ENCODE measurements at places on chromosomes 3 and 15.

DNA sequence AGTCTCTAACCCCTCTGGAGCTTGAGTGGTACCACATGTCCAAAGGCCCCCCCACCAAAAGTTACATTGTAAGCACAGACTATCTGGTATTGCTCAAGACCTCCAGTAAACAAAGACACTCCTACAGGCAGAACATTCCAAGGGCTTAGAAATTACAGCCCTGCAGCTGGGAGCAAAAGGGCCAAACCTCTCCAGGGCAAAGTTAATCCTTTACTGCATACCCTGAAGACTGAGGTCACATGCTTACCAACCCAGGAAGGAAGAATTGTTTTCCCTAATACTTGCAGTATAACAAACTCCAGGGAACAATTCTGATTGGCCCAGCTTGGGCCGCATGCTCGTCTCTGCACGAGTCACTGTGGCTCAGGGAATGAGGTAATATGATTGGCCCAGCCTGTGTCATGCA is 266.1 kb upstream of the NR2F2 start:
- no peak for DNase-seq

- no peak for DNase-seq
These were observed 143.6 kb downstream of the USP13 start for GRCh38 chr3:179796421-179796820.

GRCh38 chr3:16072420-16073110 is 101.9 kb upstream of the GALNT15 start:
- DNase-seq: no peak

GRCh38 chr3:43581343-43581742 is 40.5 kb downstream of the ANO10 start:
- no peak for DNase-seq

DNA sequence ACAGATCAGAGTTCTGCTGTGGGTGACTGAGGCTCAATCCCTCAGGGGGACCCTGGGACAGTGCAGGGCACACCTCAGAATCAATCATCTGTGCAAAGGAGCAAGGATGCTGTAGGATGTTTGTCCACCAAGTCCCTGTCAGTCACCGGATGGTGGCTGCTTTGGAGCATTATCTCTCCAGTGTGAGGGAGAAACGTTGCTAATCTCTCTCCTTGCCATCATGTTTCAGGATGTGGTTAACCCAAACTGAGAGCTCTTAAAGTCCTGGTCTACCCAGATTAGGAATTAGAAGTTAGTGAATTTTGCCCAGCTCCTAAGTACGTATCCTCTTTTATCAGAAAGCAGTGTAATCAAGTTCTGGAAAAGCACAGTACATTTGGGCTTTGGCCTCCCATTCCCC is 26.2 kb upstream of the LRRC3B start:
- DNase-seq: no peak

- DNase-seq: no peak
These were observed 135.7 kb downstream of the MEIS2 start for GRCh38 chr15:36964626-36965025.

DNA sequence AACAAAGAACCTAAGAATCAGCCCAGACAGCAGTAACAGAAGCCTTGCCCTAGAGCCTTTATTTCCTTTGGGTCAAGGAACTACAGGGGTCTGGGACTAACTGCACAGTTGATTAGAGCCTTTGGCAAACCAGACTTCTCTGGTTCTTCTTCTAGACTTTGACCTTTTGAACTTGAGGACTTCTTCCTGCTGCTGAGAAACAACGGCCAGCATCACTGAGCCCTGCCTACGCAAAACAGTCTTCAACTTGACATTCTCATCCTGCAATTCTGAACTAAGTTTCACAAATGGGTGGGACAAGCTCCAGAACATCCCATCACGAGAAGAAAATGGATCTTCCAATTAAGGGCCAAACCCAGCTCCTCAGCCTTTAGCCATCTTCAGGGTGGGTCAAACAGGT is 31.4 kb downstream of the CMTM6 start:
- no peak for DNase-seq

- no peak for DNase-seq
These were observed 6.5 kb downstream of the GCSAM start for GRCh38 chr3:112126511-112126911.

GRCh38 chr3:57007521-57008460 is 52.7 kb upstream of the SPATA12 start:
- no peak for DNase-seq

DNA sequence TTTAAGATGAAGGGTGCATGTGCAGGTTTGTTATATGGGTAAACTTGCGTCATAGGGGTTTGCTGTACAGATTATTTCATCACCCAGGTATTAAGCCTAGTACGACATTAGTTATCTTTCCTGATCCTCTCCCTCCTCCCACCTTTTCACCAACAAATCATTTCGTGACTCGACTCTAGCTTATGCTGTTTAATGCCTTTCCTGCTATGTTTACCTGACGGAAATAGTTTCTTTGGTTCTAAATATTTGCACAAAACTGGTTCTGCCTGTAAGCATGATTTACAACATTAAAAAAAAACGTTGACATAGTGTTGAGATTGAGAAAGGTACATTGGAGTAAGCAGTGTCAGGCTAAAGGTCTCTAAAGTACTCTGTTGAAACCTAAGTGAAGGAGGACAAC is 2.4 kb downstream of the GNL3 start:
- DNase-seq: no peak

- no peak for DNase-seq
These were observed 12.2 kb downstream of the MUC20 start for GRCh38 chr3:195732940-195733339.

DNA sequence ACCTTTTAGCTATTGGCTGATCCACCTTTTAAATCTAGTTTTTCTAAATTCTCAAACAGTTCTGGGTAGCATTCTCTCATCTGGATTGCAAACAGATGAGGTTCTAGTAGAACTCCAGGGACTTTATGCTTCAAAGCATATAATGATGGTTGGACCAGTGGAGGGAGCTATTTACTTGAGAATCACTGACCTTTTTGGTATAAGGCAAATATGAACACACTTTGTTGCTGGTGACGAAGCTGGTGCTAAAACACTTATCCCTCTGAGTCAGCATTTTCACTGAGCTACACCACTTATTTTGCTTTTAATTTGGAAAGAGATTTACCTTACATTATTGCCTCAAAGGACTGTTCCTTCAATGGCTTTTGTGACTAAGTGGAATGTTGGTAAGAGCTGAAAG is 58.6 kb upstream of the SLITRK3 start:
- DNase-seq: peak; percentile 51

- no peak for DNase-seq
These were observed 138.4 kb upstream of the TBL1XR1 start for GRCh38 chr3:177335728-177336127.

- no peak for DNase-seq
These were observed at the start of gene SPATA12 for GRCh38 chr3:57060089-57060821. TSS of gene SPATA12 (plus strand) at chr3:57060664. CDS start at chr3:57073695, 13,031 bp downstream.

Measured in NCI-H748 treated with DMSO at 0.1 percent for 48 hours (cell line).